ENCODE measurements at places on chromosomes 13 and 19. TPM values are rescaled to one million over a fixed set of nuclear protein-coding genes. Genes with fewer than 3 reads are reported as not detected.
A peak's percentile ranks its signal among the peaks of the same experiment; 100 is the strongest.

The C19orf73 gene
- 1.9 TPM for total RNA-seq

The ZNF835 gene
- total RNA-seq, result 0.69 TPM

The SLC25A41 gene
- total RNA-seq, result 0.46 TPM

The ZNF66 gene
- 42.6 TPM for total RNA-seq

The LINGO3 gene
- 0.20 TPM for total RNA-seq

The SLC46A3 gene
- 1.8 TPM for total RNA-seq

The FAM124A gene
- total RNA-seq, result 49.7 TPM

The TEKTIP1 gene
- 4.6 TPM for total RNA-seq

The FFAR3 gene
- not detected for total RNA-seq

DNA sequence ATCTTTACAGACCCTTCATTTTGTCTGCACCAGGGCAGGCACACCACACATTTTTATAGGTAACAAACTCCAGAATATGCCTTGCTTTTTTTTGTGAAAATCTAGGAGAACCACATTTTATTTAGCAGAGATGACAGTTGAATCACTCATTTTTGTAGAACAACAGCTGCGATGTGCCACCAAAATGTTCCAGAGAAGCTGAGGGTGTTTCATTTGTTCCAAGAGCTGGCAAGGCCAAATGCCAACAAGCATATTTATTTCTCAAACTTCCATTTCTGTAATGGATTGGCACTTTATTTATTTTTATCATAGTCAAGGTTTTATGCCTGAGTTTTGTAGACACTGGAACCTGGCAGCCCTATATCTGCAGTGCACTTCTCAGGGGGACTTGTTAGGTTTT, 10.4 kb downstream of the OLFM4 start:
- H3K27ac ChIP-seq, result no peak overlapping the region
- H3K27me3 ChIP-seq, result no peaks in the 10 kb centered on the region

DNA sequence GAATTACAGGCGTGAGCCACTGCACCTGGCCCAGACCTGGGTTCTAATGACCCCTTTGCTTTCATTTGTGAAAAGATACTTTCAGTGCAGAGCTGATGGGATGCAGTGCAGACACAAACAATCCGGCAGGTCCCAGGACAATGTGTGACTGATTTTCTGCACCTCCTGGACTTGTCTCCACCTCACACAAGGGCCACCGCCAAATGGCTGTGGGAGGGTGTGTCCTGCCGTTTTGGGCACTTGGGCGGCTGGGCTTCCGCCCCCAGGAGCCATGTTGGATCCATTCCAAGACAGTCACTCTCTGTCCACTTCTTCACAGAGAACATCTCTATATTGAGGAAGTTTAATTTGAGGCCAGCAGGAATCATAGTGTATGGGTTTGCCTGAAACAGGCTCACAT, 112.3 kb upstream of the ZNF507 start:
- DNase-seq, result no peak
- H3K27me3 ChIP-seq, result no peaks in the 10 kb centered on the region
- H3K4me3 ChIP-seq, result no peak overlapping the region
- H3K4me1 ChIP-seq, result no peaks in the 10 kb centered on the region
- H3K27ac ChIP-seq, result no peak overlapping the region
- no peaks in the 10 kb centered on the region for H3K36me3 ChIP-seq

DNA sequence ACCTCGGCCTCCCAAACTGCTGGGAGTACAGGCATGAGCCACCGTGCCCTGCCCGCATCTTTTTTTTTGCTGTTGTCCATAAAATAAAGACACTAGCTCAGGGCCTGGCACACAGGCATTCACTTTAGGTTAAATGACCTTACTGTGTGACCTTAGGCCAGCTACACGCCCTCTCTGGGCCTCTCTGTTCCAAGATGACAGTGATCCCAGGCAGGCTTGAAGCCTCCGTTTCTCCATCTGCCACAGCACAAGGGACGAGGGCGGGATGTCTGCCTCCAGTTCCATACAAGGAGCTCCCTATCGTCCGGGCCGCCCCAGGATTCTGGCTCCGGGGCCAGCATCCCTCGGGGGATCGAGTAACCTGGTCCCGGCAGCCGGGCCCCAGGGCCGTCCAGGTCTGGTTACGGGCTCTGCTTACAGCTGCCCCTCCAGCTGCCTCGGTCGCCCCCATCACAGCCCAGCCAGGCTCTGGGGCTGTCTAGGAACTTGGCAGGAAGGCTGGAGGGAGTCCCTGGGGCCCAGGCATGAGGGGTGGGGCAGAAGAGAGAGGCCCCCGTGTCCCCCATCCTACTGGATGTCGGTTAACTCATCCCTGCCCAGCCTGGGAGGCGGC, 11.9 kb upstream of the SEMA6B start:
- H3K27me3 ChIP-seq, result no peaks in the 10 kb centered on the region
- H3K27ac ChIP-seq, result no peak overlapping the region
- no peaks in the 10 kb centered on the region for H3K36me3 ChIP-seq
- H3K4me1 ChIP-seq, result peaks cover 6% of the 10 kb centered on the region

GRCh38 chr19:1769645-1769985, 16.3 kb downstream of the ONECUT3 start:
- H3K27ac ChIP-seq, result no peak overlapping the region
- peaks cover 98% of the 10 kb centered on the region for H3K27me3 ChIP-seq
- H3K4me1 ChIP-seq, result no peaks in the 10 kb centered on the region
- H3K36me3 ChIP-seq, result no peaks in the 10 kb centered on the region
- peak; percentile 56 for DNase-seq

DNA sequence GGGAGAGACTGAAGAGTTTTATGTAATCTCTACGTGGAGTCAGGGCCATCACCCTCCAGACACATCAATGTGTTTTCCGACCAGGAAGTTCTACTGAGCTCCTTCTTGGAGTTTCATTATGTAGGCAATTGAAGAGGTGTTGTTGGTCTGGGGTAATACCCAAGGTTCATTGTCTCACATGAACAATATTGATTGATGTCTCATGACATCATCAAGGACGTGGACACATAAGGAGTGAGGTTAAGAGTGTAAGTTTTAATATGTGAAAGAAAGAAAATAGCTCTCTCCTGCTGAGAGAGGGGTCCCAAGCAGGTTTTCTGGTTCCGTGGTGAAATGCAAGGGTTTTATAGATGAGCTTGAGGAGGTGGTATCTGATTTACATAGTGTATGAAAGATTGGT, 280.7 kb upstream of the MIR17HG start:
- H3K4me3 ChIP-seq, result no peak overlapping the region
- H3K36me3 ChIP-seq, result no peaks in the 10 kb centered on the region
- H3K4me1 ChIP-seq, result peaks cover 9% of the 10 kb centered on the region
- DNase-seq, result no peak
- H3K27me3 ChIP-seq, result no peaks in the 10 kb centered on the region

- DNase-seq, result no peak
- peaks cover 19% of the 10 kb centered on the region for H3K27me3 ChIP-seq
- no peaks in the 10 kb centered on the region for H3K36me3 ChIP-seq
- no peak overlapping the region for H3K4me3 ChIP-seq
- H3K4me1 ChIP-seq, result no peaks in the 10 kb centered on the region
These were observed 1.1 kb upstream of the LMTK3 start for GRCh38 chr19:48512504-48513288.

DNA sequence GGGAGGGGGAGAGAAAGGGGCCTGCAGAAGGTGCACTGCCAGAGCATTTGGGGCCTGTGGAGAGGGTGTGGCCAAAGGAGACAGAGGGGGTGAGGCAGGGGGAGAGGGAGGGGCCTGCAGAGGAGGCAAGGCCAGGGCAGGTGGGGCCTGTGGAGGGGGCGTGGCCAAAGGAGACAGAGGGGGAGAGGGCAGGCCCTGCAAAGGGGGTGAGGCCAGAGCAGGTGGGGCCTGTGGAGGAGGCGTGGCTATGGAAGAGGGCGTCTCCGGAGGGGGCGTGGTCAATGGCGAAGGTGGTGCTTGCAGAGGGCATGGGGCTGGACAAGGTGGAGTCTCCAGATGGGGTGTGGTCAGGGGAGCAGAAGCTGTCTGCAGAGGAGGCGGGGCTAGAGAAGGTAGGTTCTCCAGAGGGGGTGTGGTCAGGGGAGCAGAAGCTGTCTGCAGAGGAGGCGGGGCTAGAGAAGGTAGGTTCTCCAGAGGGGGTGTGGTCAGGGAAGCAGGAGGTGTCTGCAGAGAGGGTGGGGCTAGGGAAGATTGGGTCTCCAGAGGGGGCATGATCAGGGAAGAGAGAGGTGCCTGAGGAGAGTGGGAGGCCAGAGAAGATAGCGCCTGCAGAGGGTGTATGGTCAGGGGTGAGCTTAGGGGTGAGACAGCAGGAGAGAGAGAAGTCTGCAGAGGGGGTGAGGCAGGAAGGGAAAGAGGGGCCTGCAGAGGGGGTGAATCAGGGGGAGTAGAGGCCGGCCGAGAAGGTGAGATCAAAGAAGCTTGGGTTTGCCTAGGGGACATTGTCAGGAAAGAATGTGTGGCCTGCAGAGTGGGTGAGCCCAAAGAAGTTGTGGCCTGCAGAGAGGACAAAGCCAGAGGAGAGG, 3.4 kb downstream of the PRR36 start:
- peaks cover 33% of the 10 kb centered on the region for H3K27me3 ChIP-seq
- peak overlapping the region; percentile 94 for H3K27ac ChIP-seq
- no peak overlapping the region for H3K4me3 ChIP-seq
- DNase-seq, result peak; percentile 92

- no peak overlapping the region for H3K27ac ChIP-seq
- H3K27me3 ChIP-seq, result no peaks in the 10 kb centered on the region
- H3K4me3 ChIP-seq, result no peak overlapping the region
- no peak for DNase-seq
- no peaks in the 10 kb centered on the region for H3K4me1 ChIP-seq
These were observed 24.4 kb downstream of the PPP2R1A start for GRCh38 chr19:52214241-52214640.

DNA sequence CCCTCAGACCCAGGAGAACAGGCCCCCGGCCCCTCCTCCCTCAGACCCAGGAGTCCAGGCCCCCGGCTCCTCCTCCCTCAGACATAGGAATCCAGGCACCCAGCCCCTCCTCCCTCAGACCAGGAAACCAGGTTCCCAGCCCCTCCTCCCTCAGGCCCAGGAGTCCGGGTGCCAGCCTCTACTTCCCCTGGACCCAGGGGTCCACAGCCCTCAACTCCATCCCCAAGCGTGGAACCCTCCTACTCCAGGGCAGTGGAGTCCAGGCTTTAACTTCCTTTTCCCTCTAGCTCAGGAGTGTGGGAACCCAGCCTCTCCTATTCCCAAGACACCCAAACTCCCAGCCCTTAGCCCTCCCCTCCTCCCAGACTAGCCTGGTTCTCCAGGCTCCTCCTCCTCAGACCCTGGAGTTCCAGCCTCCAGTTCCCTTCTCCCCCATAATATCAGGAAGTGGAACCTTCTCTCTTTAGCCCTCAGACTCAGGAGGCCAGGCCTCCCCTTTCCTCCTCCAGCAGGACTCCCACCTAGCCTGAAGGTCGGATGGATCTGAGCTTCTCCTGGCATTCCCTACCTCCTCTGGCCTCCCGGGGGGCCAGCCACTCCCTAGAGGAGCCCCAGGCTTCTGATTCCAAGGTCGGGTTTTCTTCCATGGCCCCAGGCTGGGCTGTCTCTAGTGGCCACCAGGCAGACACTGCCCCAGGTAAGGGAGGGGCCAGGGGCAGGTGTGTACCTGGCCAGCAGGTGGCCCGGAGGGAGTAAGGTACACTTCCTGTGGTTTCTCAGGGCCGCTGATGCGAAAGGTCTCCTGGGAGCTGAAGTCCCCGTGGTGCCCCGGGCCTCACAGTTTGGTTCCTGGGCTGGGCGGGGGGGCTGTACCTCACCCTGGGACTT, at the start of gene TMC4:
TMC4 (minus strand) TSS at position 690 of the 888 bp plus-strand sequence; CDS start at position 647, 43 bp downstream.
- H3K4me1 ChIP-seq, result no peaks in the 10 kb centered on the region
- H3K27me3 ChIP-seq, result no peaks in the 10 kb centered on the region
- no peak within 1 kb of the TSS for H3K27ac ChIP-seq
- H3K4me3 ChIP-seq, result peak within 1 kb of the TSS; percentile 75

DNA sequence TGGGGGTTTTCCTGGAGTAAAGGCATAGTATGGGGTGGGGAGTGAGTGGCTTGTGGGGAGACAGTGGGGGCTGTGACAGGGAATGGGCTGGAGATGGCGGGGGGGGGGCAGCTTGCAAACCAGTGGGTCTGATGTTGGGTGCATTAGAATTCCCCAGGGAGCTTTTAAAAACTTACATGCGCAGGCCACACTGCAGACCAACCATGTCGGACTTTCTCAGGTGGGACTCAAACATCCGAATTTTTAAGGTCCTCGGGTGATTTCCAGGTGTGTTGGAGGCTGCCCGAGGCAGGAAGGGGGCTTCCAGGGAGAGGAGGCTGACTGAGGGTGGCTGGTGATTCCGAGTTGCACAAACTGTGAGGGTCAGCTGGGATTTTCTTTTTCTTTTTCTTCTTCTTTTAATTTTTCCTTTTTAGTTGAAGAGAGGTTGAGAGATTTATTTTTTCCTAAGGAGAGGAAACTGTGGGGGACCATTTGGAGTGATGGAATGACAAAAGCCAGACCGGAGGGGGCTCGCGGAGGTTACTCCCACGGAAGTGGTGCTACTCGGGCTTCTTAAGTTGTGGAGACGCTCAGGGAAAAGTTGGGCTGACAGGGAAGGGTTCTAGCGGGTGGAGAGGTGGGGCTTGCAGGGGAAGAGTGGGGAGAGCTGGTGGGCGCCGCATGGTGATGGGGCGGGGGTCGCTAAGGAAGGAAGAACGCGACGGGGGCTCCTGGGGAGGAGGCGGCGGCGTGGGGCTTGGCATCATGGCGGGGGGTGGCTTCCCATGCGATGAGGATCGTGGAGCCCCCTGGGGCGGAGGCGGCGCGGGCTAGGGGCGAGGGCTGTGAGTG, 997 bp upstream of the CACNG8 start:
- no peaks in the 10 kb centered on the region for H3K36me3 ChIP-seq
- H3K4me1 ChIP-seq, result no peaks in the 10 kb centered on the region
- peaks cover 82% of the 10 kb centered on the region for H3K27me3 ChIP-seq
- no peak for DNase-seq

DNA sequence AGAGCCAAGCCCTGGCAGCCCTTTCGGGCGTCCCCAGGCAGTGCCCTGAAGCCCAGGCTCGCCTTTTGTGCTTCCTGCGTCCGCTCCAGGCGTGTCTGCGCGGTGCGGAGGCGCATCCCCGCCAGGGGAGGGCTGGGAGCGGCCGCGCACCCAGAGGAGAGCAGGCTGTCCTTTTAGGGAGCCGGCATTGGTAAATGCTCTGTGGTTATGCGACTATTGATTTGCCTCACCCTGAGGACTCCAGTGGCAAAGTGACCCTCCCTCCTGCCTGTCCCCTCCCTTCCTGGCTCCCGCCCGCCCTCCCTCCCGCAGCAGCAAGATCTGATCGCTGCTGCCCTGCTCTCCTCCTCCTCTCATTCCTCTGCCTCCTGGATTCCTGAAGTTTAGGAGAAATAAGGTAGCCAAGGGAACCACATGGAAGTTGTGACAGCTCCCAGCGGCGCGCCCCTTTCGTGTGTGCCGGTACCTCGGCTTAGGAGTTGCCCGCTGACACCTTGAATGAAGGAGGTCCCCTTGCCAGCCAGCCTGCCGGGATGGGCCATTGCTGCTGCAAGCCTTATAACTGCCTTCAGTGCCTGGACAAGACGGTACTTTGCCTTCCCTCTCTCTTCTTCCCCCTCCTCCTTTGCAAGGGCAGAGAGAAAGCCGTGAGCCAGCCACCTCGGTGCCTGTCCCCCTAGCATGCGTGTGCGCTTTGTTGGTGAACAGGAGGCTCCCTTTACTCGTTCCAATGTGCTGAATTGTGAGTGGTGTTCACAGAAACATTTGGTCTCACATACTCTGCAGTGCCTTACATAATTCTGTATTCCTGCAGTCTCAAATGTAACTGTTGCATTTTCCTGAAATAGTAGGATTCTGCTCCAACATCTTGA, 166.9 kb downstream of the SLC7A1 start:
- H3K27ac ChIP-seq, result no peak overlapping the region
- DNase-seq, result peak; percentile 89
- peaks cover 10% of the 10 kb centered on the region for H3K4me1 ChIP-seq
- H3K27me3 ChIP-seq, result peaks cover 38% of the 10 kb centered on the region

Data from endodermal cell (in vitro differentiated cells).